Stimulated activated CD8-positive, alpha-beta memory T cell treated with anti-CD3 and anti-CD28 coated beads, Interleukin-7, amount 100 ng/mL, for 24 hours (primary cell): ENCODE measurements at places on chromosomes 2 and 18.

DNA sequence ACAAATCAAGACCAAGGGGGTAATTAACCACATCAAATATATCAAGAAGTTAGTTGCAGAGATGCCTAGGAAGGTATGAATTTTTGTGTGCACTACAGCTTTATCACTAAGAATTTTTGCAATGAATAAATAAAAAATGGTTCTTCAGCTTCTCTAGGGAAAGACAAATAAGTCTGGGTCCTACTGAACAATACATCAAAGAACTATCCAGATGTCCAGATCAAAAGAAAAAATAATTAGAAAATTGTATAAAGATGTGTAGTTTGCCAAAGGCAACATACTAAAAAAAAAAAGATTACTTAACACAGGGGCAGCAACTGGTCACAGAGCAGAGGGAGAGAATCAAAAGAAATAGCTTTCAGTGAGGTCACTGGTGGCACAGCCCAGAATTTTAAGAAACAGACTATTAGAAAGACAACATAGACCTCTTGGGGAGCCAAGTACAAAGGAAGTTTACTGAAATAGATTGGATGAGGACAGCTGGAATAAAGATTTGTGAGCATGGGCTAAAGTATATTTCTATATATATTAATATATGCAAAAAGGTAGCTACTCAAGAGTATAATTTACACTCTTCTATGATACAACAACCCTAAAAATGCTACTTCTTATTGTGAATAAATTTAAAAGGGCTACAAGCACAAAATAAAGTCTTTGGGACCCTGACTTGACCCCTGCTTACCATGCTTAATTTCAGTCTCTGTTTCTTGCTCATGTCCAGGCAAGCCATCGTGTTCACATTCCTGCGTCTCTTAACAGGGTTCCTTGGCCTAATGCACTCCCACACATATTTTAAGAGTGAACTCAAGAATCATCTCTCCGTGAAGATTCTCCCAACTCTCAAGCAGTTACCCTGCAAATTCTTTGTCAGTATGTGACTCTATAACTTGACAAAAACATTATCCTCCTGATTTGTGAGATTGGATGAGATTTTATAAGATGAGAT lies 99.0 kb upstream of the GRB14 start:
- no peak for DNase-seq

DNA sequence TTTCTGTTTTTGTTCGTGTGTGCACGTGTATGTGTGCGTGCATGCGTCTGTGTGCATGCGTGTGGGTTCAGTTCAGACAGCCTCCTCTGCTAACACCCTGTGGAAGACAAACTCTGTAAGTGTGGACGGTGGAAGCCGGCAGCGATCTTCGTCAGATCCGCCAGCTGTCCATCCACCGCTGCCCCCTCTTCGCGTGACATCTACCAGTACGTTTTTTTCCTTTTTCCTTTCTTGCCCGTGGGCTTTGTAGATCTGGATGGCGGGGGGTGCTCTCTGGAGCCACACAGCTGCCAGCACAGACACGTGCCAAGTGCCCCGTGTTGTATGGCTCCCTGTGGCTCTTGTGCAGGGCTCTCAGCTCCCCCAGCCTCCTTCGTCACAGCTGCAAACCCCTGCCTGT lies 32.3 kb downstream of the ITGB1BP1 start:
- no peak for DNase-seq

DNA sequence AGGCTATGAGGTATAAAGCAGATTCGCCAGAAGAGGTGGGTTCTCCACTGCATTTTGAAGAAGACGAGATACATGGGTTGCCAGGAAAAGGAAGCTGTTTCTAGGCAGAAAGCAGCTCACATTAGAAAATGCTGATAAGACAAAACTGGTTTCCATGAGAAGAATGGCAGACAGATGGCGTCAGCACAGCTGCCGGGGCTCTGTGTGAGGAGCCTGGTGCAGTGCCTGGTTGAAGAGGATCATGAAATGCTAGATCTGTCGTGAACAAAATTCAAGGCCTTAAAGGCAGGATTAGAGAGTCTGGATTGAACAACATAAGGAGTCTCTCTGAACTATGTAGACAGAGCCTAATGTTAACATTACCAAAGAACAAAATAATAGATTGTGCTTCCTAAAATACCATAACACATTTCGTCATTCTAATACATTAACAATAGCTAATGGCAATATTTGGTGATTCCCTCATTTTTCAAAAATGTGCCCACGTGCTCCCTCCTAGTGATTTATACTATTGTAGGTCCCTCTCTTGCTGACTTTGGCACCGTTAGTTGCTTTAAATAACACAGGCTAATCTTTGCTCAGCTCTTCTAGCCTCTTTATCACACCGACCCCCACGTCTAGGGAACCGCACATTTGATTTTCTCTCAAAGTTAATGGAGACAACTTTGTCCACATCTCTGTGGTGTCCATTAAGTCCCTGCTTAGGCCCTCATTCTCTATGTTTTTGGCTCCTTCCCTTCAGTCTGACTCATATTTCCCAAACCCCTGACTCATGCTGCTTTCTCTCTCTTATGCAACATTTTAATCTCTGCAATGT lies 38.2 kb downstream of the EFEMP1 start:
- no peak for DNase-seq

- DNase-seq, result no peak
These were observed 511 bp downstream of the MOB4 start for GRCh38 chr2:197516393-197516761.

- DNase-seq, result peak; percentile 49
These were observed 38.6 kb upstream of the POLE4 start for GRCh38 chr2:74919827-74920226.

DNA sequence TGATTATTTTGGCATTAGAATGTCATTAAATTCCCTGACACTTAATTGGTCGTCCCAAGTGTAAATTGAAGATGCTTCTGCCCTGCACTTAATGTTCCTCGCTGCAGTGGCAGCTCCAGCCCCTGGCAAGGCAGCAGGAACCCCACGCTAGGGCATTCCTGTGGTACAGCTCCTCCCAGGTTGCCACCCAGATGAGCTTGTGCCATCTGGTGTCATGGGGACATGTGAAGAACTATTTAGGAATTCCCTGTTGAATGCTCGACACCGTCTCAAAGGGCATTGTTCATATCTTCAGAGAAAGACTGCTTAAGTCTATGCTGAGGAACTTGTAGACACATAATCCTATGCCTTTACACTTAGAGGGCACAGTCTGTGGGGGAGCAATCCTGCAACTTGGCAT lies 38.9 kb downstream of the BCL2L11 start:
- DNase-seq, result no peak

GRCh38 chr18:26524504-26525351 lies 23.6 kb downstream of the KCTD1 start:
- DNase-seq, result no peak

GRCh38 chr2:189086710-189087109 lies 92.9 kb downstream of the COL5A2 start:
- no peak for DNase-seq

GRCh38 chr2:54606393-54606958 lies 117.0 kb upstream of the EML6 start:
- no peak for DNase-seq

DNA sequence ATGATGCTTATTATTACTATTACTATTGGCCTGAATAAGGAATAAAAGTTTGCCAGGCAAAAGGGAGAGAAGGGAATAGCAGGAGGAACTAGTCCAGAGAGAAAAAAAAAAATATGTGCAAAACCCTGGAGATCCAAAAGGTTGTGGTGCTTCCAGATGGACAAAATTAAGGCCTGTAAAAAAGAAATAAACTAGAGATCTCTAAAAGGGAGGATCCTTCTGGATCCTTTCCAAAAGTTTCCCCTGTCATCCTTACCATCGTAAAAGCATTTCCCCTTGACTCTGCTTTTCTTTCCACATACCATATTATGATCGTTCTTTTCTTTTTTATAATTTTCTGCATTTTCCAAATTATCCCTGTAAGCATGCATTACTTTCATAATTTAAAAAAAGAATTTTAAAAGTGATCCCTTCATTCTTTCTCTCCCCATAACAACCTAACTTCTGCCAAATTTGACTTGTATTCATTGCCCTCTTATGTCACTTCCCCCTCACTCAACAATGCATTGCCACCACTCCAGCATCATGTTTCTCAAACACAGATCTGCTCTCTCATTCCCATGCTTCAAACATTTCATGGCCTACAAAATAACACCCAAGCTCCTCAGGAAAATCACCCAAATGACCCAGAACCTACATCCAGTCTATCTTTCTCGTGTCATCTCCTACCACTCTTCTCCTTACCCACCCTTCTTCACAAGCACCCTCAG lies 40.3 kb downstream of the RBMS1 start:
- no peak for DNase-seq

- DNase-seq, result no peak
These were observed 261.8 kb downstream of the SPAG16 start for GRCh38 chr2:213545964-213546475.
